ENCODE measurements at places on chromosomes 1 and 21. TPM values are rescaled to one million over a fixed set of nuclear protein-coding genes. Genes with fewer than 3 reads are reported as not detected.

GRCh38 chr1:97837161-97837560, 83.7 kb downstream of the DPYD start:
- DNase-seq = no peak

- DNase-seq = no peak
Measured at GRCh38 chr1:165645654-165646366, 14.8 kb downstream of the MGST3 start.

DNA sequence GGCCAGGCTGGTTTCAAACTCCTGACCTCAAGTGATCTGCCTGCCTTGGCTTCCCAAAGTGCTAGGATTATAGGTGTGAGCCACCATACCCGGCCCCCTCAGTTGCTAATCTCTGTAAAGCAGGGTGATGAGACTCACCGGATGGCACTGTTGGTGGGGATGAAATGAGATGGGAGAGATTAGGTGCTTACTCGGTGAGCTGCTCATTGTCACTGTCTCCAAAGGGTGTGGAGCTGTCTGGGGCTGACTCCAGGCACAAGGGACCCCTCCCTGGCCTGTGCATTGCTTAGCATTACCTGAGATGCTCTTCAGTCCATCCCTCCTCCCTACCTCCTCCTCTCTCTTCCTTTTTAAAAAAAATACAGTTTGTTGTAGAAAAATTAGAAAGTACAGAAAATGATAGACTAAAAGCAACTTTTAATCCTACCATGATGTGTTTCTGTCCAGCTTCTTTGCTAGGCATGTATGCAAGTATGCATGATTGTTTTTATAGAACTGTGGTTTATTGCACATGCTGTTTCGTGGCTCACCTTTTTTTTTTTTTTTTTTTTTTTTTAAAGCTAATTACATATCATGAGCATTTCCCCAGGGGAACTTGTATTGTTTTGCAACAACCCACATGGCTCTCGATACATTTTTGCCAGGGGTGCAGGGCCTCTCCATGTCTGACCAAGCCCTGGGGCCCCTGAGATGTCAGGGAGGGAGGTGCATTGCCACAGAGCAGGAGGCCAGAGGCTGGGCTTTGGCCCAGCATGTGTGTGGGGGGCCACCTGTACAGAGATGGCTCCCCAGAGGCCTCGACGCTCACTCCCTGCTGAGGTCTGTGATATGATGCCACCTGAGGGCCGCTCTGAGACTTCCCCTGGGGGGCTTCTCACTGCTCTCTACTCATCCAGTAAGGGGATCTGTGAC, 55.4 kb downstream of the ARHGEF10L start:
- DNase-seq = no peak

DNA sequence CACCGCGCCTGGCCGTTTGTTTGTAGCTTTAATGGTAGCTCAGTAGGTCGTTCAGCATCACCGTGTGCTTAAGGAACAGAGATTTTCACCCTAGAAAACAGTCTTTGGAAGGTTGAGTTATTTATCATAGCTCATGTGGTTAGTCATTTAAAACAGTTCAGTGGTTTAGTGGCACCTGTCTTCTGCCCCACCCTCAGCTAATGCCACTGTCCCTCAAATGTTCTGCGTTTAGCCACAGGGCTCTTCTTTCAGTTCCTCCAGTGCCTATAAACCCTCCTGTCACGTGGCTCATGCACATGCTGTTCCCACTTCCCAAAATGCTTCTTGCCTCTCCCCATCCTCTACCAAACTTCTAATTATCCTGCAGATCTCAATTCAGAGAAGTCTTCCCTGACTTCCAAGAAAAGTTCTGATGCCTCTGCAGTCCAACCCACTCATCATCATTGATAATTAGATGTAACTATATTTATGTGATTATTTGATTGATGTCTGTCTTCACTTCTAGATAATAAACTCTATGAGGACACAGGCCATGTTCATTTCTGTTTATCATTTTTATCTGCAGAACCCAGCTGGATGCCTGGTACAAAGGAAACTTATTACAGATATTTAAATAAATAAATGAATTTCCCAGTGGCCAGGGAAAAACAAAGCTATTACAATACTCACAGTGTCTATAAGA, 14.4 kb upstream of the DIPK1A start:
- no peak for DNase-seq

DNA sequence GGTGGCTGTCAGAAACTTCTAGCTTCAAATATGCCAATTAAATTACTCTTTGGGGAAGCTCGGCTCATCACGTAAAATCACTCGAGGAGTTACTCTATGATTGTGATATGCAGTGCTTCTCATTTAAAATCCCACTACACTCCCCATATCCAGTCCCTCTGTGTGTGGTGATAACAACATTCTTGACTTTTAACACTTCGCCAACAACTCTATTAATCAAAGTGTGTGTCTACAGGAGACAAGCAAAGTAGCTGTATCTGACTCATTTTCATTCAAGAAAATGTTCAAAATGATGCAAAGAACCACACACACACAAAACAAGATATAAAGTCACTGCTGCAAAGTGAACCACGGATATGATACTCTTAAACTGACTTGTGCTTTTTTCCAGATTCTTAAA, 341.3 kb downstream of the DSCAM start:
- DNase-seq = no peak

DNA sequence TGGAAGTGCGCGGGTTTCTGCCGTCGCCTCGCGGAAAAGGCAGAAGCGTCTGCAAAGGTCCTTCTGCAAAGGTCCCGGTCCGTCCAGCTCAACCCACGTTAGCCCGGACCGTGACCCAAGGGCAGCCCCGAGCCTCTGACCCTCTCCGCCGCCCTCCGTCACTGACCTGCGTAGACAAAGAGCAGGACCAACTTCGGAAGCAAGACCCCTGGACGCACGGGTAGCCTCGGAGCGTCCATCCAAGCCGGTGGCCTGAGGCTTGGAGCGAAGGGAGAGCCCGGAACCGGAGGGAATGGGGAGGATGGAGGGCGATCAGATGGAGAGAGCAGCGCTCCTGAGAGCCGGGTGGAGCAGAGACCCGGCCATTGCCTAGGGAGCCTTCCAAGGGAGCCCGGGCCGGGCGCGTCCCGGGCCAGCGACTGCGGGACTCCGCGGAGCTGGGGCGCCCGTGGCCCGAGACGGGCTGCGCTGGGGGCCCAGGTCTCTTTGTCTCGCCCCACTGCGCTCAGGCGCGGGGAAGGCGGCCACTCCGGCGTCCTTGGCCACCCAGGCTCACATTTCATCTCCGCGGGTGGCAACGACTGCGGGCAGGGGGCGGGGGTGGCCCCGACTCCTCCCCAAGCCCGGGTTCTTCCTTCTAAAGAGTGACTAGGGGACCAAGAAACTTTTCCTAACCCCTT, at the start of gene CYYR1:
Gene CYYR1 (minus strand): TSS at position 585 of the 680 bp plus-strand sequence. CDS start 346 bp downstream, at position 239.
- DNase-seq = peak; percentile 73

DNA sequence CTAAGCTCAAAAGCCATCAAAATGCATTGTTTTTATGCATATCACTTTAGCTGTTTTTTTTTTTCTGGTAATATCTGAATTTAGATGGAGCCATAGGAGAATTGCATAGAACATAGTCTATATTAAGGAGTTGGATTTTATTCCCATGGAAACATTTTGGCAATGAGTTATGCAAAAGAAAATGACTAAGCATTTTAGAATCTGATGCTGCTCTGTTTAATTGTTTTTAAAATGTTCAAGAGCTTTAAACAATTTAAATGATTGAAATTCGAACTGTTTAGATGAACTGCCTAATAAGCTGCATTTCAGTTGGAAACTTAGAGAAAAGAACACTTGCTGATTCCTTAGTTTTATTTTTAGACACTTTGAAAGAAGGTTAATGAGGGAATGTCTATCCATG, 1531.5 kb upstream of the B3GALT2 start:
- DNase-seq = no peak

DNA sequence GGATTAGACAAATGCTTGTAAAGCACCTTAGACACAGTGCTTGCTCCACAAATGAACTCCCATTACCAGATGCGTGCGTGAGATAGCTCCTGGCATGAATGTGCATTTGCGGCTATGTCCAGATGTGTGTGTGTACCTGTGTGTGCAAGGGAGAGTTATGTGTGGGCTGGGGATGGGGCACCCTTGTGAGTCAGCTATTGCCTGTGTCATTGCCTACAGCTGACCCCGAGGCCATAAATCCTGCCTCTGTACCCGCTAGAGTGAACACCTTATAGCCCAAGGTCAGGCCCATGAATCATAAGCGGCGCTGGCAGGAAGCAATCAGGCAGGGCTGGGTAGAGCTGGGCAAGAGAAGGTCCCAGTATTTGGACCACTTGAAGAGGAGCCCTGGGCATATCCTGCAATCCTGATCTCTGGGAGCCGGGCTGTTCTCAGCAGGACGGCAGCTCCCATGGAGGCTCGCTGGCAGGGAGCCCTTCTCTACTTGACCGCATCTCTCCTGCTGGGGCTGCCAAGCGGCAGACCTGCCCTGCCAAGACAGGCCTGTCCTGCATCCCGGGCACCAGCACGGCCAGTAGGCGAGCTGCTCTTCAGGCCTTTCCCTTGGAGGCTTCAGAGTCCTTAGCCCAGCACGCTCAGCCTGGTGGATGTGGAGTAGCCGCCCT, 86.4 kb downstream of the TMEM53 start:
- DNase-seq = no peak

Gene FMO3
- 0.07 TPM for polyA plus RNA-seq

Gene FALEC
- polyA plus RNA-seq = not detected

Gene BEST4
- polyA plus RNA-seq = 0.75 TPM

Gene ANKRD35
- 1.6 TPM for polyA plus RNA-seq

Gene C1orf226
- polyA plus RNA-seq = 18.3 TPM

All from right renal pelvis (tissue), 4 donors.